ENCODE measurements at places on chromosomes 6 and 20. TPM values are rescaled to one million over a fixed set of nuclear protein-coding genes. Genes with fewer than 3 reads are reported as not detected.

The ZSCAN23 gene
- not detected for total RNA-seq

The OR12D3 gene
- not detected for total RNA-seq

The CLIC1 gene
- 484 TPM for total RNA-seq

The PLEKHG1 gene
- 4.0 TPM for total RNA-seq

The ARMC12 gene
- total RNA-seq = 0.34 TPM

The ABHD16A gene
- 25.7 TPM for total RNA-seq

The MARCKS gene
- 27.9 TPM for total RNA-seq

The LINC00237 gene
- not detected for total RNA-seq
